ENCODE measurements at places on chromosomes 3 and 15.

DNA sequence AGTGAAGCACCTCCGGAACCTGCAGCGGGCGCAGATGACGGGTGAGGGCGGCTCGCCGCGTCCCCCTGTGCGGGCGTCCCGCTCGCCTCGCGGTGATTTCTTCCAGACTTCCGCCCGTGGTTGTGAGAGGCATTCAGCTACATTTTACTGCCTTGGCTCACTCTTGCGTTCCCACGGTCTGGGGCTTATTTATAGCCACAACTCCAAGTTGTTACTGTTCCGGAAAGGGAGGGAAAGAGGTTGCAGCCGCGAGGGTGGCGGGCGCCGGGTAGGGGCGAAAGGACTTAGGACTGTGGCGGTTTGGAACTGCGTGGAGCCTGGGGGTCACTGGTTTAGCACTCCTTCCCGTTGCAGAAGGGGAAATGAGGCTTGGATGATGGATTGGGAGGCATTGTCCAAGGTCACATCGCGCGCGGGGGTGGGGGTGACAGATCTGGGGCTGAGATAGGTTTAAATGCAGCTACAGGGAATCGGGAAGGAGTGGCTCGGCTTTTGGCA, 1.1 kb downstream of the HES1 start:
- peak; percentile 45 for DNase-seq

- DNase-seq: no peak
Measured at GRCh38 chr3:122091602-122092295, 36.6 kb downstream of the CD86 start.

DNA sequence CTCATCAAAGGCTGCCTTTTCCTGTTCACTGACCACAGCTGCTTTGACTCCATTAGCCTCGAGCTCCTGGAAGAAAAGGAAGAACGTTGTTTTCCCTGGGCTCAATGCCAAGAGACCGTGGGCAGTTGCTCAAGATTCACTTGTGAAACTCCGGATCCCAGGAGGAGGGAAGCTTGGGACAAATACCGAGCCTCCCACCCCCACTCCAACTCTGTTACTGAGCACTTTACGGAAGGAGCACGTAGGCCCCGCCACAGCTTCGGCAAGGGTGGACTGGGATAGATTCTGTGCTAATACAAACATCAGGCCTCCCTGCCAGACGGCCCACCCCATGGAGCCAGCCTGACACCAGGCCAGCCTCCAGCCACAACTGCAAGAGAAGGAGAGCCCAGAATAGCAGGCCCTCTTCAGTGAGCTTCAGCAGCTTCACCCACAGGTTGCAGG, 10.8 kb upstream of the FANCD2 start:
- DNase-seq: no peak

DNA sequence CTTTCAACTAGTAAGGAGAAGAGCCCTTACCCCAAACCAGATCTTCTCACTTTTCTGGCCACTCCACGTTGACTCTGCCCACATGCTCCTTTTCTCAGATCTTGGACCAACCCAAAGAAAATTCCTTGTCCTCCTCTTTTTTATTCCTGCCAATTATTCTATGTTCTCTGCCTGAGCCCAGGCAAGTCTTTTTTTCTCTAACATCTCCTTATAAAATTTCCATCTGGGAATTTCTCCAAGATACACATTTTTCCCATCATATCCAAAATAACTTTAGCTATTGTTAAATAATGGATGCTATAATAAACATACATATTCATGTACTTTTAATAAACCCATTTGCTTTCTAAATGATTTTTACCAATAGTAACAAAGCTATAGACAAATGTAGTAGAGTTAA, 726.0 kb upstream of the ZNF385D start:
- DNase-seq: no peak

GRCh38 chr3:32296251-32297204, 58.0 kb downstream of the CMTM8 start:
- peak; percentile 71 for DNase-seq

DNA sequence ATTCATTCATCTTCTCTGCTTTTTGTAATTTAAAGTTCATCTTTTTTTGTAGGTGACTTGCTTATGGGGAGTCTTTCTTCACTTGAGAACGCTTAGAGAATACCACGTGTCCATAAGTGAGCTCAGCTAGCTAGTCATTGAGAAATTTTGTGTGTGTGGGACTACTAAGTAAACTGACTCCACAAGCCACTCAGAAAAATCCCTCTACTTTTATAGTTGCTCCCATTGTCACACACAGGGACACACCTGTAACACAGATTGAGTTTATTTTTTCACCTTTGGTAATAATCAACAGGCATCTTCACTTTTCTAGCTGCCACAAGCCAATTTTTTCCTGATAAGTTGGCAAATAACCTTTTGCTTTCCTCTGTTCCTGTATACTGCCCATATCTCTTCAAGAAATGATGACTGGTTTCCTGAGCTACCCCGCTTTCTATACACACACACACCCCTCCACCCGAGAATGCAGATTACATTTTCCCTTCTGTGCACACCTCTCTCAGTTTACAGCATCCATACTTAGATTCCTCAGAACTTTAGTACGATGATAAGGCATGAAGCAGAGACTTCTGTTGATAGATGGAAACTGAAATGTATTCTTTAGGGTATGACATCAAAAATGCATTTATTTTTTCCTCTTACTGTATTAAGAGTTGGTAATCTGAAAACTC, 4.6 kb downstream of the TSC22D2 start:
- DNase-seq: peak; percentile 29

DNA sequence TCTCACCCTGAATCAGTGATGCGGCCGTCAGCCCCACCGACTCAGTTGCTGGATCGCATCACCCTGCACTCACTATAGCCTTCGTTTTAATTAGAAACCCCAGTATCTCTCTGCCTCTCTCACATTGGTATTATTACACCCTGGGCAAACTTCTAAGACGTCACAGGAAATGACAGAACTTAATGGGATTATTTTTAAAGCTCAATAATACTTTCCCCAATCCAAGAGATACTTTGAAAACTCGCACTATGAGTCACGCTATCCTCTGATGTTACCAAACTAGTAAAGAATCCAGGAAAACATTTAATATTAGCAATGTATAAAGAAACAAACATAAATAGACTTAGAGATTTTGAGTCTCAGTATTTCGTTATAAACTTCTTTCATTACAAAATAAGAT, 36.6 kb downstream of the RUBCN start:
- DNase-seq: no peak

DNA sequence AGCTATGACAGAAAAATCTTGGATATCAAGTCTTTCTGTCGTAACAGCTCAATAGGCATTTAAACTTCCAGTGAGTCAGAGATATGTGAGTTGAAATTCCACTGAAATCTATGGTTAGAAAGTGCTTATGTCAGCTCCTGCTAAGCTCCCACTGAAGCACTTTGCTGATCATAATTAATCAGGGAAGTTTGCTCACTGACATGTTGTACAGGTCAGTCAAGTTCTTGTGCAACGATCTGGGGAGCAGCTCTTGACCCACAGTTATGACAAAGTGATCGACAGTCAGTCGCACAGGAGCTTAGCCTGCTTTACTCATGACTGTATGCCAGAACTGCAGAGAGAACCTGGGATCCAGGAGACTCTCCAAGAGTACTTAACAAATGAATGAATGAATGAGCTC, 453.5 kb downstream of the SOX2 start:
- DNase-seq: no peak

DNA sequence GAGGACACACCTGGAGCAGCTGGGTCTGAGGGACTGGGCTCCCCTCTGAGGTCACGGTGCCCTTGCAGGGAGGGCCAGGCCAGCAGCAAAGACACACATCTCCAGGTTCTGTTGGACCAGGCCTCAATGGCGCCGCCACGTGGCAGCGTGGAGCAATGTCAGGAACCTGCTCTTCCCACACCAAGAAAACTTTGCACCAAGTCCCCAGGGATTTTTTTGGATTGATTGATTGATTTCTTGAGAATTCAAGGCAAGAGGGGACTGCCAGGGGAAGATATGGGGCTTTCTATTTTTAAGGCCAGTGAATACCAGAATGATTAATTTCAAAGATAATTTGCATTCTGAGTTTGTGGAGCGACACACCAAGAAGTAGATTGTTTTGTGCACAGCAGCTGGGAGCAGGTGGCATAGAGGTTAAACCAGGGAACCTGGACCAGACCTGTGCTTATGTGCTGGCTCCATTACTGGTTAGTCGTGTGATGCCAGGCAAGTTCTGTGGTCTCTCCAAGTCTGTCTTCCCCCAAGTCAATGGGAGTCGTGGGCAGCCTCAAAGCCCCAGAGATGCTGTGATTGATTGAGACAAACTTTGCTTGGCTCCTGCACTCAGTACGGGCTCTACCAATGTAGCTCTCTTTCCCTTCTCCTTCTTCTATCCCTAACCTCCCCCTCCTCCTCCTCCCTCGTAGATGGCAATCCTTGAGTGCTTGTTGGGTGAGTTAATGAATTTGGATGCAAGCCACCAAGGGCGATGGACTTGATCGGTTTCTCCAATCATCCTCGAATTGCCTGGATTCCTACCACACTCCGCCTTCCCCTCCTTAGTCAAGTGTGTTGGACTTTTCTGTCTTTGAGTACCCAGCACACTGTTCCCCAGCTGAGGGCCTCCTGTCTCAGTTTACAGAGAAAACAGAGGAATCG, 96.2 kb upstream of the TRPM1 start:
- peak; percentile 73 for DNase-seq

DNA sequence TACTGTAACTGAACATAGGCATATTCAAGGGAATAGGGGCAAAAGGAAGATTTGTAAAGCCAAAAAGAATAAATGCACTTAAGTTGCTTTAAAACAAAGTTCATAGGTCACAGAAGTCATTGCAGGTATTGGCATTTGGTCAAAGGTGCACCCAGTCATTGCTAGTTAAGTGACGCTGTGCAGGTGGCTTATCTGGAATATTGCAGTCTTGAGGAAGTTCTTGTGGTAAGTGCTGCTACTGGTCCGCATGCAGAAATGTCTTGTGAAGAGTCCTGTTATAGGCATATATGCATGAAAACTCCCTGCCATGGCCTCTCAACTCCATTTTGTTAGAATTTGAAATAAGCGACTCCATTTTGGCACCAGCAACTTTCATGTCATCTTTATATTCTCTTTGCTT, 293.1 kb downstream of the GBE1 start:
- no peak for DNase-seq

GRCh38 chr3:56702490-56703315, 19.6 kb upstream of the TASOR start:
- peak; percentile 50 for DNase-seq

GRCh38 chr15:62769604-62770003, 272.9 kb upstream of the TPM1 start:
- DNase-seq: no peak

DNA sequence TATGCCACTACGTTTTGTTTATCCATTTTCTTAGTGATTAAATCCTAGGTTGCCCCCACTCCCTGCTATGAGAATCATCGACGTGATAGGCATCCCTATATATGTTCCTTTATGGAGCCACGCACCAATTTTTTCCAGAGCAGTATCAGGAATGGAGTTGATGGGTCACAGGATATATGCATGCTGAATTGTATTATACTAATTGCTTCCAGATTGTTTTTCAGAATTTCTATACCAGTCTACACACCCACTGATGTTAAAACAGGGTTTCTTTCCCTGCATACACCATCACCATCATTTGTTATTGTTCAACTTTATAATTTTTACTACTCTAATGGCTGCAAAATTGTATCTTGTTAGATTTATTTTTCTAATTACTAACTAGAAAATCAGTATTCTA, 100.1 kb upstream of the MRPS22 start:
- no peak for DNase-seq

- DNase-seq: no peak
Measured at GRCh38 chr15:60835974-60836373, 357.0 kb upstream of the ICE2 start.

- DNase-seq: no peak
Measured at GRCh38 chr3:4722103-4722502, 229.0 kb downstream of the ITPR1 start.

DNA sequence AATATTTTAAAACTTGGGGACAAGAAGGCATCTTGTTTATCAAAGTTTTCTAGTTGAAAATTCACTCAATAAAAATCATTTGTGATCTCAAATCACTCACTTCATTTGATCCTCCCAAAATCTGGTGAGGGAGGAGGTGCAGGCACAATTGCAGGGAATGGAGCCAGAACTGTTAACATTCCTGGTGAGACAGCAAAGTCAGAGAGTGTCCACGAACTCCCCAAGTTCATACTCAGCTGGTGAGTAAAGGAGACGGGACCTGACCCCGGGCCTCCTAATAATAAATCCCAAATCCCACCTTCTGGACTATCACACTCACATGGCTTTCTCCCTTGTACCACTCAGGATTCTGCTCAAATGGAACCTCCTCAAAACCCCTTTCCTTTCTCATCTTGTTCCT, 252.3 kb upstream of the LRTM1 start:
- no peak for DNase-seq

DNA sequence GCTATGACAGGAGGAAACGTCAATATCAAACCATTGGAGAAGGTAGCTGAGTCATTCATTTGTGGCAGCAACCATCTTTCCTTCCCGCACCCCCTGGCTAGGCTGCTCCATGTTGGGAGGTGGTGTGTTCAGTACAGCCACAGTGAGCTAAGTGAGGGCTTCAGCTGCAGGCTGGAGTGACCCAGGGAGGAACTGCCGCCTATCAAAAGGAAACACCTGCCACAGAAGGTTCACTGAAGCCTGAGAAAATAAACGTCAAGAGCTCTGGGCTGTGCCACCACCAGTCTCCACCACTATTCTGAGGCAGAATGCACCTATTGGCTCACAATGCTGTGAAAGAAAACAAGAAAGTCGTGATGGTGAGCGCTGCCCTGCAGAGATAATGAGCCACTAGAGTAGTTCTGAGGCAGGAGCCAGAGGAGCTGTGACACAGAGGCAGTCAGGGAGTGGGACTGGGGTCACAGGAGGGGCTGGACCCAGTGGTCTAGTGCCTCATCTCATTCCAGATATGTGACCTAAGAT, 34.8 kb upstream of the CD47 start:
- DNase-seq: peak; percentile 69

DNA sequence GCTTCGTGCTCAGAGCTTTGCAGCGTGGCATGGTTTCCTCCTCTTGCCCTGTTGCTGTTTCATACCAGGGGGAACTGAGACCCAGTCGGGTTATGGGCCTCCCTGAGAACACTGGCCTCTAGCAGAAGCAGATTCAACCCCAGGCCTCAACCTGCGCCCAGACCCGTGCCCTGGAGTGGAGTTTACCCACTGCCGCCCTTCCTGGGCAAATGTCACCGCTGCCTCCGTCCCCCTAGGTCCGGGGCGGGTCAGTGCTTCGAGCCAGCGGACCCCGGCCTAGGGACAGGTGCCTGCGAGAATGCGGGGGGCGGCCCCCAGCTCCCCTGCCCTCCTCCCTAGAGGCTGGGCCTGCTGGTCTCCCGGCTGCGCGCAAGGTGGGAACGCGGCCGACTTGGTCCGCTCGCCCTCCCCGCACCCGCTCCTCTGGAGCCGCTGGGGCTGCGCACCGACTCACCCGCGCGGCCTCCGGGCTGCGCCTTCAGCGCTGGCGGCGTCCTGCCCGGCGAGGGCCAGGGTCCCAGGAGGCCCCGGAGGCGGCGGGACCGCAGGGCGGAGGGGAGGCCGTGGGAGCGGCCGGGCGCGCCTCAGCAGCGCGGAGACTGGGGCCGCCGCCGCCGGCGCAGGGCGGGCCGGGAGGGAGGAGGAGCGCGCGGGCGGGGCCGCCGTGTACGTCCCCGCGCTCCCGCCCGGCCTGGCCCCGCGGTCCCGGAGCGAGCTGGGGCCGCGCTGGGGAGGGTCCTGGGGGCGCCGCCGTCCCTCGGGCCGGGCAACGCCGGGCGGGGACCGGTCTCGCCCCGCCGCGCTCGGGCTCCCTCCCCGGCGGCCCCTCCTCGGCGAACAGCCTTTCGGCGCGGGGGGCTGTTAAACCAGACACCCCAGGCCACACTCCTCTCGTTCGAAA, at the start of gene PIGZ:
Gene PIGZ (minus strand): TSS at position 601 of the 901 bp plus-strand sequence. CDS start 16,802 bp downstream, outside the sequence.
- DNase-seq: peak; percentile 53
